Heart left ventricle (tissue), 16 donors: ENCODE measurements at places on chromosomes 16 and 17.

DNA sequence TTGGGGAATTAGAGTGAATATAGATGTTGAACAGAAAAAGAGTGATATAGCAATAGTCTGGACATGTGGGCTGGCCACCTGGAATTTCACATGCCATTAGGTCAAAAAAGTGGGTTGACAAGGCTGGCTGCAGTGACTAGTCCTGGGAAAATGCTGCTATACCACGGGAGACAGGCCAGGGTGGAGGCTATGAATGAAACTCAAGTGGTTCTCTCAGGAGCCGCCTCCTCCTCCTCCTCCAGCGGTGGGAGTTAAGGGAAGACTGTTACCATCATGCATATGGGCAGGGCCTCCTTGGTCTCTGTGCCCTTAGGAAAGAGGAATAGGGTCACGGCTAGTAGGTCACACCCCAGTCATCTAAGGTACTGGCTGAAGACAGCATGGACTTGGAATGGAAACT, 448.0 kb downstream of the SLC39A11 start:
- DNase-seq: no peak

DNA sequence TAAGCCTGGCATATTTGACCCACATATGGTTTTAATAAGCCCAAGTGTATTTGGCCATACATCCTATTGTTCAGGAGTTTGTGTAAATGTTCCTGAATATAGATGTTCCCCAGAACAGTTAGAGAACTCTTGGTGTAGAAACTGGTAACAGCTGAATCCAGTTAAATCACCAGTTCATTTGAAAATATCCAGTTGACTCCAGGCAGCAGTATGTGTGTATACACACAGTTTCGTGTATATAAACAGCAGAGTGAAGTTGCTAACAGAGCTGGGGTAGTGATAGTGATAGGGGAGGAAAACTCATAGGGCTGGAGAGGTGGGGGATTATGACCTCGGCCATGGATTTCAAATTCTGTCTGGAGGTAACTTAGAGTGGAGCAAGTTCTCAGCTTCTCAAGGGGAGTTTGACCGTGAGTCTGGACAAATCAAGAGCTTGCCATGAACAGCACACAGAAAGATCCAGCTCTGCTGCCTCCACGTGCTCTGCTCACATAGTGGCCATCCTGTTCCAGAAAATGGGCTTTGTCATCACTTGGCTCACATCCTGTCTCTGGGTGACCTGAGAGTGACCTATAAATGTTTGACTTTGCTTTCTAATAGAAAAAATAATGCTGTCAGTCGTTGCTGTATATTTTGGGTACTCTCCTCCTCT, 30.6 kb upstream of the MMD start:
- no peak for DNase-seq

DNA sequence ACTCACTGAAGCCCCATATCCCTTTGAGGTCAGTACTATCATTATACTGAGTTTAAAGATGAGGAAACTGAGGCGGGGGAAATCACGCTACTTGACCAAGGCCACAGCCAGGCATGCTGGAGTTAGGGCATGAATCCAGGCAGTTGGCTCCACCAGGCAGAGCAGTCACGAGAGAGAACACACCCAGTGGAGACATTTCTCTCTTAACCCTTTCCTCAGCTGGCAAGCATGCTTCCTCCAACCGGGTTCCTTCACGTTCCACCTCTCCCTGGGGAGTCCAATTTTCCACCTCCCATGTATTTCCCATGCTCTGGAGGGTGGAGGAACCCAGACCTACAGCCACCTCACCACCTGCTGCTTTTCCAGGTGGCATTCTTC, 32.8 kb downstream of the VAC14 start:
- no peak for DNase-seq

DNA sequence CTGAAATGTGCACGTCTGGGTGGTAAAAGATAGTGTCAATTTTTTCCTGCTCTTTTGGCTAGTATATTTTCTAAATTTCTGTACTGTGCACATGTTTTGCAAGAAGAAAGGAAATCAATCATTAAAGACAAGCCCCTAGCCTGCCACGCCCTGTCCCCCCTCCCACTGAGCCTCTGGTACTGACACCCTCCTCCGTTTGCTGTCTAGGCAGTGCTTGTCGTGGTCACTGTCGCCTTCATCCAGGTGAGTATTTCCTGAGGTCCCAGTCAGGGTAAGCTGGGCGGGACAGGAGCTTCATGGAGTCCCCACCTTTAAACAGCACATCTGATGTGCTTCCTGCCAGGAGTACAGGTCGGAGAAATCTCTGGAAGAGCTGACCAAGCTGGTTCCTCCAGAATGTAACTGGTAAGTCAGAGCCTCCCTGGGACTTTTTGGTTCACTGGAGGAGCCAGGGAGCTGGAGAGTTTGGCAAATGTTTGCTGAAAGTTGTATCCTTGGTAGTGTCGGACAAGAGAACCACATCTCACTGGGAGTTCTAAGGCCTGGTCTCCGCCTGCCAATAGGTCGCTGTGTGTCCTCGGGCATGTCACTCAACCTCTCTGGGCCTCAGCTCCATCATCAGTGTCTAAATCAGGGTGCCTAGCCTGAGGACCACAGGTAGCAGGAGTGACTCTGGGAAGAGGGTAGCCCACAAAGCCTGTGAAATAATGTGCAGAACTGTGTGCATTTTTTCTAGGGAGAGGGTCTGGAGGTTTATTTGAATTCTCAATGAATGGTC, 42.2 kb downstream of the ATP2C2 start:
- no peak for DNase-seq

GRCh38 chr16:7637446-7637845, 304.8 kb downstream of the RBFOX1 start:
- DNase-seq: no peak

GRCh38 chr17:41937970-41938954, 7.8 kb downstream of the ODAD4 start:
- peak; percentile 64 for DNase-seq

DNA sequence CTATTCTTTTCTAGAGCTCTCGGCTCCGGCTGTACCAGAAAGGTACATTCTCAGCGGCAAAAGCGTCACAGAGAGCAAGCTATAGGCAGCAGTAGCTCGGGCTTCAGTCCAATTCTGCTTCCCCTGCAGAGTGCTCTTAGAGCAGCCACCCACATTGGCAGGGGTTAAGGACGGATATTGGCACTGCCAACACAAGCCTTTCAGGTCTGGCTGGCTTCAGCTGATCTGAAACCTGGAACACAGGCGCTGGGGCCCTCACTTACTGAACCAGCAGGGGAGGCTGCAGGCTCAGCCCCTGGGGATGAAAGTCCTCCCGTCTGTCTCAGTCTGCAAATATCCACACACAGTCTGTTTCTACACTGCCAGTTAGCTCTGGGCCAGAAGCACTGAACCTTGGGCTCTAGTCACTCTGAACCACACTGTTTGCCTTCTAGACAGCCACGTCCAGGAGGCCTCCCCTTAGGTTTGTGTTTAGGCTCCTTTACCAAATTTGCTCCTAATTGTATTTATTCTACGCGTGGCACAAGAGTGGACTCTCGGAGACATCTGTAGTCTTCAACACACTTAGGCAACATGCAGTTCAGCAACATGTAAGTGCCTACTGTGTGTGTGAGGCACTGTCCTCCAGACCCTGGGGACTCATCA, 40.1 kb downstream of the HIC1 start:
- DNase-seq: peak; percentile 77

DNA sequence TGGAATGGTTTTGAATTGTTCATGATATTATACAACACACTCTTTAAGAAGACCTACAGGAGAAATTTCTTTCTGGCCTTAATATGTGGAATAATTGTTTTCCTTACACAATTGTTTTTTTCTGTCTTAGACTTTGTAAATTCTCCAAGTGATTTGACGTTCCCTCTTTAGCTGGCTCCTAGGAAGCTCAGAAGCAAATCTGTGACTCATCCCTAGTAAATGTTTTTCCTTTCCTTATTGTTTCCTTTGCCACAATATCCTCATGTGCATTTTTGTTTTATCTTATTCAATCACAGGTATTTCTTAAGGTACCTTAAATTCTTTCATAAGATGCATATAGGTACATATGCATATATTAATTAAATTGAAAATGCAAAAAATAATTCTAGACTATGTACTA, 13.5 kb downstream of the KIAA0753 start:
- no peak for DNase-seq

GRCh38 chr17:14042411-14042810, 26.9 kb upstream of the COX10 start:
- no peak for DNase-seq

DNA sequence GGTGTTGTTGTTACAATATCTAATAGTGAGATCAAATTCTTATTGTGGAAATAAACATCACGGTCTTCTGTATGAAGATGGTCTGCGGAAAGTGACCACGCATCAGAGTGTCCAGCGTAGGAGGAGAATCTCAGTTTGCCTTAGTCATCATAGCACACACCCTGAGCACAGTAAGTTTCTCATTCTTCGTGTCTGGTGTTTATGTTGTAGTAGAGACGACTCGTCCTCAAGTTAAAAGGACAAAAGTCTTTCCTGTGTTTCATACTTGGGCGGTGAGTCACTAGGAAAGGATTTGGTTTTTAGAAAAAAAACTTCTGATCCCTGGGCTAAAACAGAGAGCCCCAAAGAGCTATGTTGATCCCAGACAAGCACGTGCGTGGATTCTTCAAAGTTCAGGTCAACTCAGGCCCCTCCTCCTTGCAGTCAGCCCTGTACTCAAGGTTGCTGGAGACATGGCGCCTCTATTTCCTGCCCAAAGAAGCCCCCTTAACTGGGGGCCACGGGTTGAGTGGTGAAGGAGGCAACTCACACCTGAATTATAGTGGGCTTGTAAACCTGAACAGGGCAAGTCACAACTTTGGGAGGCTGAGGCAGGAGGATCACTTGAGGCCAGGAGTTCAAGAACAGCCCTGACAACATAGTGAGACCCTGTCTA, 170.4 kb downstream of the ZFHX3 start:
- no peak for DNase-seq

DNA sequence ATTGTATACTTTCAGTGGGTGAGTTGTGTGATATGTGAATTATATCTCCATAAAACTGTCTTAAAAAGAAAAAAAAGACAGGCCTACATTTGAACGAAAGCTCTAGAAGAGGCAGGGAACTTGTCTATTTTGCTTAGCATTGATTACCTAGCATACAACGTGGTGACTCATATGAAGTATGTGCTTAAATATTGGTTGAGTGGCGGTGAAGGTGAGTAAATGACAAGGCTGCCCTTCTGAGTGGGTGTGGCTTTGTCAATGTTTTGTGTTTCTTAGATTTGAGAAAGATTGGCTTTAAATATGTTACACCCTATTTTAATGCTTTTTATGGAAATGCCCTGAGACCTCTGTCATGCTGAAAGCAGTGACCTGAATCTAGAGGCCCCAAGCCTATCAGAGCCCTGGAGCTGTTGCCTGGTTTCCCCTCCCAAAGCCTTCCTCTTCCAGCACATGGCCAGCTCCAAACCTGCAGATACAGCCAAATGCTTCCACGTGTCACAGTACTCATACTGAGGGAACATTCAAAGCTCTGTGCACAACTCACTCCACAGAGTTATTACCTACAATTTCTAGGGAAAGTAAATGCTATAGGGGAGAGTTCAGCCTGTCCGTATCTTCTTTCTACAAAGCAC, 260.0 kb downstream of the PHKB start:
- no peak for DNase-seq

DNA sequence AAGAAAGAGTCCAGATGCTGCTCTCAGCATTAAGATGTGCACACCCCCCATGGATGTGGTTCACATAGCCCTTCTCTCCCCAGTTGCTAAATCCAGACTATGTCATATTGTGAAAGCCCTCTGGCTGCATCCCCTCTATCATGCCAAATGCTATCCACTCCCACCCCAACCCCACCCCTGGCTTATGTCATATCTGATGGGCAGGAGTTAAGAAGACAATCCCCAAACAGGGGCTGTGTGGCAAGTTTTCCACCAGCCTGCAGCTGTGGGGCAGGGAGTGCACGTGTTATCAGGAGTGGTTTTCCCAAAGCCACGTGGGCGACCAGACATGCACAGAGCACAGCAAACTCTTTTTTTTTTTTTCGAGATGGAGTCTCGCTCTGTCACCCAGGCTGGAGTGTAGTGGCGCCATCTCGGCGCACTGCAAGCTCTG, 10.0 kb downstream of the FAM117A start:
- peak; percentile 72 for DNase-seq

GRCh38 chr16:66223176-66223780, 143.2 kb upstream of the CDH5 start:
- DNase-seq: no peak
